ENCODE measurements at places on chromosomes 7 and 10.

DNA sequence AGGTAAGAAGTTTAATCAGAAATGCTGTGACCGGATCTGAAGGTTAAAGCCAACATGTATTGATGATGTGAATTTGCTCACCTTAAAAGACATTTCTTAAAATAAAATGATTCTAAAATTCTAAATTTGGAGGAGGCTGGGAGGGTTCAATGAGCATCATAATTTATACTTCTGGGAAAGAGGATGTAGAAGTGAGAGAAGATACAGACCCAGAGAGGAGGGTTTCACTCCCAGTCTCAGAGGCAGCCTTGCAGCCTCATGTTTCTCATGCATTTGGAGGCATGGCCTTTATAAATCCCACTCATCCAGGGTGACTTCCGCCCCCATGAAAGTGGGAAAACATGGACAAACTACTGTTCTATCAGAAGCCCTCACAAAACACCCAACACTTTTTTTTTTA, 305.6 kb upstream of the PITRM1 start:
- no peak for DNase-seq

GRCh38 chr10:123154711-123155505, 706 bp downstream of the BUB3 start:
- DNase-seq, result peak; percentile 34

DNA sequence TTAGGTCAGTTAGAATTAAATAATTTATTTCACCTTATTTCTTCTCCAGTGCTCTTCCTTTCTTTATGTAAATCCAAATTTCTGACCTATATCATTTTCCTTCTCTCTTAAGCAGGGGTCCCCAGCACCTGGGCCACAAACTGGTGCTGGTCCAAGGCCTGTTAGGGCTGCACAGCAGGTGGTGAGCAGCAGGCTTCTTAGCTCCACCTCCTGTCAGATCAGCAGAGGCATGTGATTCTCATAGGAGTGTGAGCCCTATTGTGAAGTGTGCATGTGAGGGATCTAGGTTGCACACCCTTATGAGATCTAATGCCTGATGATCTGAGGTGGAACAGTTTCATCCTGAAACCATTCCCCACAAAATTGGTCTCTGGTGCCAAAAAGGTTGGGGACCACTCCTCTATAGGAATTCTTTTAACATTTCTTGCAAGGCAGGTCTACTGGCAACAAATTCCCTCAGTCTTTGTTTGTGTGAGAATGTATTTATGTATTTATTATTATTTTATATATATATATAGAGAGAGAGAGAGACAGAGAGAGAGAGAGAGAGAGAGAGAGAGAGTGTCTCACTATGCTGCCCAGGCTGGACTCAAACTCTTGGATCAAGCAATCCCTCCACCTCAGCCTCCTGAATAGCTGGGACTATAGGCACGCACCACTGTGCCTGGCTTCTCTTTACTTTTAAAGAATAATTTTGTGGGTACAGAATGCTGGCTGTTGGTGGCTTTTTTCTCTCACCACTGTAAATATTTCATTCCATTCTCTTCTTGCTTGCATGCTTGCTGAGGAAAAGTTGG, 4.3 kb upstream of the ABCC2 start:
- DNase-seq, result no peak

- DNase-seq, result no peak
Observed at GRCh38 chr10:58473976-58474375, 38.7 kb upstream of the BICC1 start.

- no peak for DNase-seq
Observed at GRCh38 chr10:70493660-70494234, 15.2 kb downstream of the PALD1 start.

DNA sequence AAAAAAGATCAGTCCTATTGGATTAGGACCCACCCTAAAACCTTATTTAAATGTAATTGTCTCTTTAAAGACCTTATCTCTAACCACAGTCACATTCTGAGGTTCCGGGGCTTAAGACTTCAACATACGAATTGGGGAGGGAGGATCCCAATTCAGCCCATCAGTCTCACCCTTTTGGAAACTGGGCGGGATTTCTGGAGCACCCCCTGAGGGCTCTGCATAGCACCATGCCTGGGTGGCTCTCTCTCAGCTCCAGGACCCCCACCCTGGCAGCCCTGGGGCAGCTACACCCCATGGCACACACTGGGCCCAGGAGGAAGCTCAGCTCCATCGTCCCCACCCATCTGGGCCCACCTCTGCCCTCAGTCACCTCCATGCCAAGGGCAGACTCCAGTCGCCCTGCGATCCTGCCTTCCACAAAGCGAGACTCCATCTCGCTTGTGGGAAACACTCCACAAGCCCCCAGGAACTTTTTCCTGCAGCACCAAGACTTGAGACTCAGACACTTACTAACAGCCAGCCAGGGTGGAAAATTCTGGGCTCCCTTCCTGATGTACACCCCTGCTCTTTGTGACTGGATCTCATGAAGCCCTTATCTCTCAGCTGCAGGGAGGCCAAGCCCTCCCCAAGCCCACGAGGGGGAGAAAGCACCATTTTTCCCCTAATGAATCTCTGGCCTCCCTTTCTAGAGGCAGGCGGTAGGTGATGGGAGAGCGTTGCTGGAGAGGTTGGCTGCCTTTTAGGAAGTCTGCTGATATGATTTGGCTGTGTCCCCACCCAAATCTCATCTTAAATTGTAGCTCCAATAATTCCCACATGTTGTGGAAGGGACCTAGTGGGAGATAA, 90.8 kb upstream of the KDM7A start:
- DNase-seq, result no peak

- no peak for DNase-seq
Observed at GRCh38 chr10:17488848-17489247, 34.5 kb upstream of the ST8SIA6 start.

- DNase-seq, result no peak
Observed at GRCh38 chr7:84113906-84114850, 80.4 kb downstream of the SEMA3A start.

- no peak for DNase-seq
Observed at GRCh38 chr7:157690058-157690832, 353.4 kb downstream of the DNAJB6 start.
